Hepatic stellate cell (primary cell): ENCODE measurements at places on chromosomes 16 and 17.

- DNase-seq, result no peak
Measured at GRCh38 chr16:8229011-8229520, 361.2 kb downstream of the TMEM114 start.

GRCh38 chr17:1909985-1910384 lies 80.2 kb downstream of the RPA1 start:
- DNase-seq, result no peak

DNA sequence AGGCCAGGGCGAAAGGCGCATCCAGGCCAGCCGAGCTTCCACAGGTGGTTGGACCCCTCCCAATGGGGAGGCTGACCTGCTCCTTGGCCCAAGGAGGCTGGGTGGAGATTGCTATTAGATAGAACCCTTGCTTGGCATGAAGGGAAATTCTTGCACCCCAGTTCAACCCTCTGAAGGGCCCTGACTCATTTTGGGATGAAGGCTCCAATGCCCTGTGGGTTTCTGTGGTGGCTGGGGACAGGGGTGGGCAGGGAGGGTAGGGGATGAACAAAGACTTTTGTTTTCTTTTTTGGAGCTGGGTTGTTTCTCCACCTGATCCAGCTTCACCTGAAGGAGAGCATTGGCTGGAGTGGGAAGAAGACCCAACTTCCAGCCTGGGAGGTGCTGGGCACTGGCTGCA lies 16.7 kb upstream of the TBX21 start:
- DNase-seq, result no peak

GRCh38 chr16:47925811-47926460 lies 229.9 kb downstream of the ABCC12 start:
- DNase-seq, result no peak

- DNase-seq, result no peak
Measured at GRCh38 chr17:42333053-42333452, 44.8 kb downstream of the STAT5A start.

GRCh38 chr16:22314661-22315626 lies 17.7 kb downstream of the POLR3E start:
- no peak for DNase-seq

- peak; percentile 16 for DNase-seq
Measured at GRCh38 chr17:9350080-9350479, 225.5 kb downstream of the STX8 start.

- DNase-seq, result no peak
Measured at GRCh38 chr17:59712862-59713261, 5.4 kb downstream of the VMP1 start.

GRCh38 chr17:48427598-48427997 lies 2.4 kb downstream of the SKAP1 start:
- no peak for DNase-seq

- DNase-seq, result no peak
Measured at GRCh38 chr17:47225911-47226688, 17.0 kb downstream of the MYL4 start.

GRCh38 chr16:66585481-66586239 lies 6.4 kb downstream of the CMTM2 start:
- DNase-seq, result no peak

DNA sequence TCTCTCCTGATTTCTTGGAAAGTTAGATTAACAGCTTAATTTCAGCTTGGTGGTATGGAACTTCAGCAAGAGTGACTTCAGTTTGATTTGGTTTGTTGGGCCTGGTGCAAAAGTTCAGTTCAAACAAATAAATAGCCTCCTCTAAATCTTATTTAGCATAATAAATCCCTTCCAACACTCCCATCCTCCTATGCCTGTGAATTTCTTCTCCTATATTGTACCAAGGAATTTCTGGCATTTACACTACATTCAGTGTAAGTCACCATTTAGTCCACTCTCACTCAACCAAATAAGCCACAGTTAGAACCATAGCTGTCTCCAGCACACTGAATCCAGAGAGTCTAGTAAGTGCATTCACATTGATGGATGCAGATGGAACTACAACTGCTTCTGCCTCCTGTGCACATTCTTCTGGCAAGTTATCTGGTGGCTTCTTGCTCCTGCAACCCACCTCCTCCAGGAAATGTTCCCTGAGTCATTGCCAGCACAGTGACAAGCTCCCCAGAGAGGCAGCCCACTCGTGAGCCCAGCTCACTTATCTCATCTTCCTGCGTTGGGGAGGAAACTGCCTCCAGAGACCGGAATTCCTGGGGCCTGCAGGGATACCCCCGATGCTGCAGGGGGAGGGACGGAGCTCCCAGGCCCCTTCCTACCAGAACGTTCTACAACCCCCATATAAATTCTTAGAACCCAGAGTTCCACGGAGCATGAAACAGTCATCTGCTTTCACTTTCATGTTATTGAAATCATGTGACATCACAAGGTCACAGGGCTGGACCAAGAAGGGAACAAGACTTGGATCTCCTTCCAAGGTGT lies 318.3 kb downstream of the PHKB start:
- peak; percentile 22 for DNase-seq

GRCh38 chr16:14378689-14379467 lies 251.2 kb downstream of the PARN start:
- DNase-seq, result no peak

DNA sequence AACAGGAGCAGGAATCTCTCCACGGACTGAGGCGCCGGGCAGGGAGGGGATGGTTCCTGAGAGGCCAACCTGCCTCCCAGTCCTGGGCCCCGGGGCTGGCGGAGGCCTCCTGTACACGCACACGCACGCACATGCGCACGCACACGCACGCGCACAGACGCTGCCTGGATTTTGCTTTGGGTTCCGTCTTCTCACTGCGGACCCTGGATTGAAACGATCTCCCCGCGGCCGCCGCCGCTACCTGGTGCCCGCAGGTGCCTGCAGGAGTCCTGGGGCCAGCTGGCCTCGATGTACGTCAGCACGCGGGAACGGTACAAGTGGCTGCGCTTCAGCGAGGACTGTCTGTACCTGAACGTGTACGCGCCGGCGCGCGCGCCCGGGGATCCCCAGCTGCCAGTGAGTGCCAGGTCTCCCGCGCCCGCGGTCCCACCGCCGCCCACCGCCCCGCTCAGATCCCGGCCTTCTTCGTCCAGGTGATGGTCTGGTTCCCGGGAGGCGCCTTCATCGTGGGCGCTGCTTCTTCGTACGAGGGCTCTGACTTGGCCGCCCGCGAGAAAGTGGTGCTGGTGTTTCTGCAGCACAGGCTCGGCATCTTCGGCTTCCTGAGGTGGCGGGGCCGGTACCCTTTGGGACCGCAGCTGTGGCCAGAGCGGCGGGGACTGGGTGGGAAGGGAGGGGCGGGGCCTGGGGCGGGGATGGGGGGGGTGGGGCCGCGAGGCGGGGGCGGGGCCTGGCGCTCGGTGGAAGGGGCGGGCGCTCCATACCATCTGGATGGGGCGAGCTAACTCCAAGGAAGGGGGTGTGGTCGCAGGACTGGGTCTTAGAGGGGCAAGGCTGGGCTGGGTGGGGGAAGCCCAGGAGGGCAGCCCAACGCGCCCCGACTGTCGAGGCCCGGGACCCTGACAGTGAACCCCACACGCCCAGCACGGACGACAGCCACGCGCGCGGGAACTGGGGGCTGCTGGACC lies 12.3 kb downstream of the CES4A start:
- DNase-seq, result peak; percentile 70

- no peak for DNase-seq
Measured at GRCh38 chr17:79840989-79841286, 1.7 kb upstream of the CBX4 start.

DNA sequence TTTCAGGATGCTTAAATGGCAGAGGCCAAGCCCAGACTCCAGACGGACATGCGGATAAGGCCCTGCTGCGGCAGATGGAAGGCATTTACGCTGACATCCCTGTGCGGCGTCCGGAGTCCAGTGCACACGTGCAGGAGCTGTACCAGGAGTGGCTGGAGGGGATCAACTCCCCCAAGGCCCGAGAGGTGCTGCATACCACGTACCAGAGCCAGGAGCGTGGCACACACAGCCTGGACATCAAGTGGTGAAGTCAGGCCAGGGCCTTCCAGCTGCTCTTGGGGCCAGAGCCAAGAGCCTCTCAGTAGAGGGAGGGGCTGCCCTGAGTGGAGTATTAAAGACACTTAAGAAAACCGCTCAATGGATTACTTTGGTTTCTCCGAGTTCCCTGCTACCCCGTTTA lies 29.4 kb downstream of the NARF start:
- DNase-seq, result no peak

GRCh38 chr16:77758046-77758445 lies 30.3 kb upstream of the VAT1L start:
- DNase-seq, result no peak

GRCh38 chr17:58756246-58757161 lies 850 bp downstream of the PPM1E start:
- peak; percentile 15 for DNase-seq

- DNase-seq, result no peak
Measured at GRCh38 chr16:75322740-75323139, 71.3 kb upstream of the BCAR1 start.

DNA sequence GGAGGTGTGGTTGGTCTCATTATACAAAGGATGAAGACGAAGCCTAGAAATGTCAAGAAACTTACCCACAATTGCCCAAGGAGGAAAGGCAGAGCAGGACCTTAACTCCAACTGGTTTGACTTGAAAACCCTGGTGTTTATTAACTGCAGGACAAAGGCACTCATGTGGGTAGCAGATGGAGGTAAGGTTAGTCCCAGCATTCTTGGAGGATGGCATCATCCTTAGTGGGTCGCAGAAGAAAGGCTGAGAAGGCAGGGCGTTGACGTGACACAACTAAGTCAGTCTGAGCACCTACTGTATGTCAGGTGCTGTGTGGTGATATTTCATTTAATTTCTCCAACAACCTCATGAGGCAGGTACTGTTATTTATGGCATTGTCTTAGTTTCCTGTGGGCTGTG lies 101.3 kb downstream of the HAPSTR1 start:
- no peak for DNase-seq

DNA sequence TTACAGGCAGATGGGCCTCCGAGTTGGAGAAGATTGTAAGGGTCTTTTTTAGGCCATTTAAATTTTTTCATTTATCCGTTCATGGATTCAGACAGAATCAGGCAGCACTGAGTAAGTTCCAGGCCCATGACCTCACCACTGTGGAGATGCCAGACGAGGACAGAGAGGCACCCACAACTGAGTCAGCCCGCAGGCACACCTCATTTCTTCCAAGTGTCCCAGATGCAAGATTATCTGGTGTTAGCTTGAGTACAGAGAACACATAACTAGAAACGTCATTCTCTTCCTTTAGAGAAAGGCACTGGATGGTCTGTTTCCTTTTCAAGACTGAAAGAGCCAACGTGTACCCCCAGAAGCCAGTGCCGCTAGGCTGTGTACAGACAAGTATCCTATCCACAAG lies 16.9 kb downstream of the CLEC16A start:
- peak; percentile 70 for DNase-seq

DNA sequence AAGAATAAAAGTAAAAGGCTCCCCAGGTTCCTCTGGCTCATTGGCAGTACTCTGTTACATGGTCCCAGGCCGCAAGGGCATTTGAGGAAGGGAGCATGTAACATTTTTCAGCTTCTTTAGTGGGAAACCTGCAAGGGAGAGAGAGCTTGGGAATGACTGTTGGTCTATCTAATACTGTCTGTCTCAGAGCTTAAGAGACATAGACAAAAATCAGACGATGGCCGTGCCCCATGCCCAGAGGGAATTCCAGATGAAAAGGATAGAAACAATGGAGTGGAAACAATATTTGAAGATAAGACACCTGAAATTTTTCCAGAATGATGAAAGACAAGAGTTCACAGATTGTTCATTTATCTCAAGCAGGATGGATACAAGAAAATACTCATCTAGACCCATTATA lies 48.1 kb upstream of the ADORA2B start:
- DNase-seq, result no peak

GRCh38 chr16:85753559-85753958 lies 2.7 kb upstream of the C16orf74 start:
- DNase-seq, result no peak

GRCh38 chr17:41895617-41896016 lies 23.1 kb downstream of the ACLY start:
- DNase-seq, result no peak

- DNase-seq, result no peak
Measured at GRCh38 chr17:43324205-43324893, 74.4 kb upstream of the ARL4D start.

- peak; percentile 16 for DNase-seq
Measured at GRCh38 chr17:63029541-63029940, 63.5 kb downstream of the TANC2 start.

DNA sequence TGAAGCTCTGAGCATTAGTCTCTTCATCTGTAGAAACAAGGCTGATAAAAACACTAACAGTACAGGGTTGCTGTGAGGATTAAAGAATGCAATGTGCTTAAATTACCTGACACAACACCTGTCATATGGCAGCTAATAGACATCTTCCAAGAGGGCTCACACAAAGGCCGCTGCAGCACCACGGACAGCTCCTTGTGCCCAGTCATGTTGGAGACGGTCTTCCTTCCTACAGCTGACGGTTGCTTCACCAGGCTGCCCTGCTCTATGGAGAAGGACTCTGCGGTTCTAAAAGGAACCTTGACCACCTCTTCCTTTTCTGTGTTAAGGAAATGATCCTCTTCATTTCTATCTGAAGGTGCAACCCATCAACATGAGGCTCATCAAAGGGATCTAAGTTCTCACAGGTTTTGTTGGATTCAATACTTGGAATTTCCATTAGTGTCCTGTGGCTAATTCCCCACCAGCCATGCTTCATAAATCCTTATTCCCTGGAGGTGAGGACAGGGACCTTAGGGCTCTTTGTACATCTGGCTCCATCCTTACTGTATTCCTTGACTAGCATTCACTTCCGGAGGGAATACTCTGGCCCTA lies 138.9 kb upstream of the CES5A start:
- no peak for DNase-seq

DNA sequence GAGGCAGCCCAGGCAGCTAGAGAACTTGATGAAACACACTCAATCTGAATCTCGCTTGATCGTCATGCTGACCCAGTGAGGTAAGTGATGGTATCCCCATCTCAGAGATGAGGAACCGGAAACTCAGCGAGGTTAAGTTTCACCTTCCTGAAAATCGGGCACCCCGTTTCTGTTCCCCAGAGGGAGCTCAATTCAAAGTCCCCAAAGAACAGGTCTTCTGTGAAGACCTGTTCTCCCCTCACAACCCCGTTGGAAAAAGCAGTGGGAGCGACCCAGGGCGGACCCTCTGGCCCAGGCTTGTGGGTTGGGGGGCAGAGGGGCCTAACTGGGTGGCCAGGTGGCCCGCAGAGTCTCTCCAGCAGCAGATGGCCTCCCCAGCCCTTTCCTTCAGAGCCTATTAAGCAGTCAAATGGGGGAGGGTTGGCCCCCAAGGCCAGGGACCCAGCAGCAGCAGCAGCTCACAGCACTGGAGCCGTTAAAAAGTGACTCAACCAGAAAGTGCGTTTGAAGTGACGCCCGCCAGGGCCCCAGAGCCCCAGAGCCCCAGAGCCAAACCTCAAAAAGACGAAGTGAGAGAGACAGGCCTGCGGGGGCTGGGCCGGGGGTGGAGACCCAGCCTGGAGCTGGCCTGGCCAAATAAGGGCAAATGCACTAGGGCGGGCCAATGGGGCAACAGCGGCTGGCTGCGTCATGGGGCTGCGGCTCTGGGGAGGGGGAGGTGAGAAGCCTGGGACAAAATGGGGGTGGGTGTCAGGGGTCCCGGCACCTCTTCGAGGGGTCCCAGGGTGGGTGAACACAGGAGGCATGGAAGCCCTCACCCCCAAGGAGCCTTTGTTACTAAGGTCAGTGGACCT lies 9.2 kb upstream of the TSPOAP1 start:
- DNase-seq, result peak; percentile 71

GRCh38 chr17:11499881-11500280 lies 98.4 kb upstream of the DNAH9 start:
- no peak for DNase-seq
